ENCODE measurements at places on chromosomes 12 and 14. TPM values are rescaled to one million over a fixed set of nuclear protein-coding genes. Genes with fewer than 3 reads are reported as not detected.

RFX4 gene
- not detected for total RNA-seq

FAM90A1 gene
- not detected for total RNA-seq

WNT5B gene
- 0.04 TPM for total RNA-seq

DDX11 gene
- total RNA-seq = 40.8 TPM

GAPDH gene
- total RNA-seq = 3,038 TPM

C14orf180 gene
- total RNA-seq = not detected

GPRC5A gene
- 0.24 TPM for total RNA-seq

DNAL1 gene
- 13.3 TPM for total RNA-seq

KCNJ8 gene
- not detected for total RNA-seq

LMO3 gene
- total RNA-seq = not detected

TAS2R9 gene
- total RNA-seq = 0.11 TPM

TUNAR gene
- total RNA-seq = not detected

MFAP5 gene
- total RNA-seq = not detected

LRP6 gene
- total RNA-seq = 31.7 TPM

TMEM260 gene
- total RNA-seq = 4.8 TPM

SLC2A14 gene
- total RNA-seq = 6.6 TPM

OTUB2 gene
- total RNA-seq = 2.2 TPM

DIO3 gene
- total RNA-seq = not detected

NYNRIN gene
- 1.1 TPM for total RNA-seq

KITLG gene
- total RNA-seq = 4.3 TPM

LMNTD1 gene
- total RNA-seq = not detected

ESR2 gene
- 0.04 TPM for total RNA-seq

PGAM5 gene
- 77.1 TPM for total RNA-seq

SMIM41 gene
- not detected for total RNA-seq

CCDC175 gene
- total RNA-seq = not detected

SMAGP gene
- total RNA-seq = 9.4 TPM

PPM1A gene
- total RNA-seq = 29.8 TPM

CD27 gene
- not detected for total RNA-seq

L2HGDH gene
- total RNA-seq = 5.0 TPM

STON2 gene
- total RNA-seq = 13.8 TPM

KRT6B gene
- total RNA-seq = not detected

GSG1 gene
- total RNA-seq = not detected

HOXC10 gene
- total RNA-seq = not detected

IL31 gene
- total RNA-seq = not detected

ABCD2 gene
- total RNA-seq = not detected

ZNF740 gene
- total RNA-seq = 15.0 TPM

LGR5 gene
- total RNA-seq = 37.0 TPM

PTPRQ gene
- total RNA-seq = not detected

BDKRB2 gene
- not detected for total RNA-seq
